Stimulated activated CD4-positive, alpha-beta T cell treated with anti-CD3 and anti-CD28 coated beads, Interleukin-12 subunit alpha, Interleukin-12 subunit beta, amount 100 ng/mL, for 4 hours (primary cell): ENCODE measurements at places on chromosomes 6 and 20.
A peak's percentile ranks its signal among the peaks of the same experiment; 100 is the strongest.

- no peak for DNase-seq
Measured at GRCh38 chr20:15599961-15600360, 973.3 kb downstream of the KIF16B start.

GRCh38 chr20:22711971-22712755 lies 127.8 kb upstream of the FOXA2 start:
- DNase-seq, result no peak

GRCh38 chr6:166861961-166862286 lies 94.4 kb downstream of the RNASET2 start:
- no peak for DNase-seq

DNA sequence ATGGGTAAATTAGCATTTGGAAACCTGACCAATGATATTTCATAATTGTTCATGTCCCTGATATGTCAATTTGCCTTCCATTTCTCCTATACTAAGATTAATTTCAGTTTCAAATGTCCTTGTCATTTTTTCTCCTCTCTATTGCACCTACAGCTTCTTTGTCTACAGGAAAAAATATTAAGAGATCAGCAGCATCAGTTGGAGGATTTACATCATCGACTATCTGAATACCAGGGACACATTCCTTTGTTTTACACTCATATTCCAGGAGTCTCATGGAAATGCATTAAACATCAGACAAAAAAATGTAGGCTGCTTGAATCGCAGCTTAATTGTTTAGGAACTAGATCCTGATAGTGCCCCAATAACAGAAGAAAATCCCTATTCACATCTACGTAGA lies 188.2 kb downstream of the PRKN start:
- no peak for DNase-seq

DNA sequence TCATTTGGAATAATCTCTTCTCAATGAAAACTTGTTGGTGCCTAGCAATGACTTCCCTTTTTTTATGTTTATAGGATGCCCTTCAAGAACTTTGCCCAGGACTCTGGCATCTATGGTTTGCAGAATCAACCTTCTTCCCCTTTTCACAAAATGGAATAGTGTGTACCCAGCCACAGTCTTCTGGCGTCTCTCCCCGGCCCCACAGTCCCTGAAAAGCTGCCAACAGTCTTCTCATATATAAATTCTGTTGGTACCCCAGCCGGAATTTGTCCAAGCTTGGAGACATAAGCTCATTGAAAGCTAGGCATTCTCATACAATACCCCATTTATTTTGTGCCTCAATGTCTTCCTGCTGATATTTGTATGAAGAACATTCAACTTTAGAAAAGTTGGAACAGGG lies 26.4 kb upstream of the MCM3 start:
- no peak for DNase-seq

DNA sequence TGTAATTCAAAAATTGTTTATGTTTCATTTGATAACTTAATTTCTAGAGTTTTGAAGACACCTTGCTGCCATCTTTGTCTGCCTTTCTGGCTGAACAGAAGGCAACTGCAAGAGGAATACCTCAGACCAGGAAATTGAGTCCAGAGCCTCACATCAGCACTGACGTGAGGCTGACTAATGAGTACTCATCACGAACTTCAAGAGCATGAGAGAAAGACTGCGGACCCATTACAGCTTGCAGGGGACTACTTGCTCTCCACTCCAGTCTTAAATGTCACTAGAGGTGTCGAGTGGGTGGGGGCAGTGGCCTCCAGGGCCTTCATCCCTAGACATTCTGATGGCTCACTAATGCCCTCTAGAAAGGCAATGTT lies 109.5 kb upstream of the SSTR4 start:
- no peak for DNase-seq

- no peak for DNase-seq
Measured at GRCh38 chr20:44126445-44126844, 60.5 kb downstream of the JPH2 start.

- DNase-seq, result no peak
Measured at GRCh38 chr20:45156713-45157112, 18.0 kb upstream of the PI3 start.

DNA sequence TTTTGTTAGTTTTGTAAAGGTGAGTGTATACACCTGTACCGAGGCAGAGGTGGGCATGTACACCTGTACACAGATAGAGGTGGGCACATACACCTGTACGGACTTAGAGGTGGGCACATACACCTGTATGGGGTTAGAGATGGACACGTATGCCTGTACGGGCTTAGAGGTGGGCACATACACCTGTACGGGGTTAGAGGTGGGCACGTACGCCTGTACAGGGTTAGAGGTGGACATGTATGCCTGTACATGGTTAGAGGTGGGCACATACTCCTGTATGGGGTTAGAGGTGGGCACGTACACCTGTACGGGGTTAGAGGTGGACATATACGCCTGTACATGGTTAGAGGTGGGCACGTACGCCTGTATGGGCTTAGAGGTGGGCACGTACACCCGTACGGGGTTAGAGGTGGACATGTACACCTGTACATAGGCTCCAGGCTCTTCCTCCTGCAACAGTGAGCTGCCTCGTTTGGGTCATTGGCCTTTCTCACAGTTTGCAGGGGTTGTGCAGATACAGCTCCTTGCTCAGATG lies 63.7 kb downstream of the PHACTR3 start:
- no peak for DNase-seq

DNA sequence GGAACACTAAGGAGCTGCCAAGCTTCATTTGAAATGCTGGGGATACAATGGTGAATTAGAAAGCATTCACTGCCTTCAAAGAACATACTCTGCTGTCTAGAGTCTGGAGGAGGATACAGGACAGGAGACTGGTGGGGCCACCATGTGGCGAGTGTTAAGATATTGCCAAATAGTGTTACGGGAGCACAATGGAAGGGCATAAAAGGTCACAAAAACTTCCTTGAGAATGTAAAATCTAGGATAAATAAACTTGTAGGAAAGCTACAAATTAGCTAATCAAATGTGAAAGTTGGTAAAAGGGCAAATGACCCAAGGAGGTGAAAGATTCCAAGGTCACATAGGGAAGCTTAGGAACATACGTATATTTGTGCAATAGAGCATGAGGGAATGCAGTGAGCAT lies 271.7 kb downstream of the RFPL4B start:
- DNase-seq, result no peak

DNA sequence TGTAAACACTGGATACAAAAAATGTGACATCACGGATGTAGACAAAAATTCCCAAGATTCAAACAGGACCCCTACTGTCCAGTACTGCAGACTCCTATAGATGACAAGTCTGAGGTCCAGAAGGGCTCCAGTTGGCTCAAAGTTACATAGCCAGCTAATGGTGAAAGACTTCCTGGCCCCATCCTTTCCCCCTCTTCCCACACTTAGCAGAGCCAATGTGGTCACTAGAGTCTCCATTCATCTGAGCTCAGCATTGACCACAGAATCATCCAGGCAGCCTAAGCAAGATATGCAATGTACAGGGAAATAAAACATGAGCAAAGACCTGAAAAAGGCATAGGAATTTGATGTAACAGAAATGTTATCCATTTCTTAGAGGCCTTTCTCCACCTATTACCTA lies 180.5 kb downstream of the ADAT2 start:
- DNase-seq, result no peak

DNA sequence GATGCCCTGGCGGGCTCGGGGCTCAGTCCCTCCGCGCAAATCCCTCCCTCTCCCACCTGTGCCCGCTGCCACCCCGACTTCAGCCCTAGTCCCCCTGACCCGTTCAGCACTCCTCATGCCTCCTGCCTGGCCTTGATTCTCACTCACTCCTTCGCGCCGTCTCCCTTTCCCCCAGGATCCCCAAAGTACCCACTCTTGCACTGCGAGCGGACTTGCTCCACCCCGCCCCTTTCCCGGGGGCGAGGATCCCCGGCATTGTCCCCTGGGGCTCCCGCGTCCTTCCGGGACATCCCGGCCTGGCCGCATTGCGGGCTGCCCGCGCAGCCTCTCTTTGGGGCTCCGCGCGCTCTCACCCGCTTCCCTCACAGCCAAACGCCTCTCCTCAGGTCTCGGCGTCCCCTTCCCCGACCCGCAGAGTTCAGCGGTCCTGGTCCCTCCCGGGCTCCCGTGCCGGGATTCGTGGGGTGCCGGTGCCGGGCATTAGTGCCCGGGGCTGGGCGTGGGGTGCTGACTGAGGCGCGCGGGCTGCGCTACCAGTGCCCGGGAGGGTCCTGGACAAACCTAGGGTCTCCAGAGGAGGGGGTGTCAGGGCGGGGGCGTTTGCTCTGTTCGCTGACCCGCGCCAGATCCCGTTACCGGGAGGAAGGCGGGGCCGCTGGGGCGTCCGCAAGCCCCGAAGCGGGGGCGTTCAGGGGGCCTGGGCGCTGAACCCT lies 45.5 kb upstream of the SUPT3H start:
- peak; percentile 27 for DNase-seq

GRCh38 chr20:7980332-7981046 lies 39.1 kb downstream of the TMX4 start:
- no peak for DNase-seq

DNA sequence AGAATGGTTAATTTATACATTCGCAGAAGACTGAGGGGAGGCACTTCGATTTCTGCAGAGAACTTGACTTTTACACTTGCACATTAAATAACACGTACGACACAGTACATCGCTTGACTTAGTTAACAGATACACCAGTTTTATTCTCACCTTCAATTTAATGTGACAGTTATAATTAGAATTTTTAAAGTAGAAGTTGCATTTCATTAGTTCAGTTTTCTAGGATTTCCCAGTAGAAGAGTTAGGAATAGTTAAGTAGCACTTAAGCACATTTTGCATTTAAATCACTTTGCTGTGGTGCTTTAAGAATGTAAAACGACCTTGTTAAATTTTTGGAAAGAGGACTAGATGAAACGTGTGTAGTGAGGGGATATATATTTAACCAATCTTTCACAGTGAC lies 1.6 kb upstream of the BEND3 start:
- DNase-seq, result no peak

DNA sequence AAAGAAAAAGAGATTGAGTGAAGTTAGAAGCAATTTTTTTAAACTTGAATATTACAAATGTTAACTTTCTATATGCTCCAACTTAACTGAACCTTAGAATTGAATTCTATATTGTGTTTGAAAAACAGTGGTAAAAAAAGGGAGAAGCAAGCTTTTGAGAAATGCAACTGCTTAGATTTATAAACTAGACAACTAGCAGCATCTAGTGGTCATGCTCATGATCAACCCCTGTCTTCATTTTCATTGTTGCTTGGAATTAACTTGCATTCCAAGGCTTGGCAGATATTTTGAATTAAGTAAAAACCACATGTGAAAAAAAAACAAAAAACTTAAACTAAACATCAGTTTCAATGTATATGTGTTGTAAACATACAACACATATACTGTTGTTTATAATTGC lies 113.1 kb downstream of the C6orf58 start:
- DNase-seq, result no peak

- no peak for DNase-seq
Measured at GRCh38 chr6:157162766-157163433, 160.4 kb downstream of the TMEM242 start.

- DNase-seq, result no peak
Measured at GRCh38 chr6:36110863-36111262, 19.4 kb upstream of the MAPK13 start.

- DNase-seq, result no peak
Measured at GRCh38 chr6:71139249-71139648, 149.4 kb upstream of the OGFRL1 start.

DNA sequence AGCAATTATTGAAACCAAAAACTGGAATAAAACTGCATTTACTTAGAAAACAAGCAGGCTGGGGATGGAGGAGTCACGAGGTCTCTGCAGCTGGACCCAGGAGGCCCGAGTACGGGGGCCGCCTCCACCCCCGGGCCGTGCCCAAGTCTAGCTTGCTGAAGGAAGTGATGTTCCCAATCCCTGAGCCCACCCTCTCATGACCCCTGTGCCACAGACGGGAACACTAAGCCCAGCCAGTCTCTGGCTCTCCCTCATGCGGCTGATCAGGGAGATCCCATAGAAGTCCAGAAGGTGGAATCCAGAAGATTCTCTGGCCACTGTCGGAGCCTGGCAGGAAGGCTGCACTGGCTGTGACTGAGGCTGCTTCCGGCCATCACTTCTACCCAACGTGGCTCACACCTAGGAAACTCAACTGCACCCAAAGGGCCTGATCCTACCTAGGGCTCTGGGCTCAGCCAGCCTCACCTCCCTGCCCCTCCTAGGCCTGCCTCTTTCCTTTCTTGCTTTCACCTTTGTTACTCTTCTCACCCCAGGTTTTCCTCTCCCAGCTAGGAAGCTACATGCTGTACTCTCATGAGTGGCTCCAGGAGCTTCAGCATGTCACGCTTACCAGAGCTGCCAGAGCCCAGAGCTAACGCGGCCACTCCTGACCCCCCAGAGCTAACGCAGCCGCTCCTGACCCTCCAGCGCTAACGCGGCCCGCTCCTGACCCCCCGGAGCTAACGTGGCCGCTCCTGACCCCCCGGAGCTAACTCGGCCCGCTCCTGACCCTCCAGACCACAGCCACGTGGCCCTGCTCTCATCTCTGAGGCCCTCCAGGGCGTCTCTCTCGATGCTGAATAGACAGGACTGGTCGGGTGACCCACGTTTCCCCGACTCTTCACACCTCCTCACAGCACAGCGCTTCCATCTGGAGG lies 24.7 kb upstream of the HELZ2 start:
- no peak for DNase-seq

DNA sequence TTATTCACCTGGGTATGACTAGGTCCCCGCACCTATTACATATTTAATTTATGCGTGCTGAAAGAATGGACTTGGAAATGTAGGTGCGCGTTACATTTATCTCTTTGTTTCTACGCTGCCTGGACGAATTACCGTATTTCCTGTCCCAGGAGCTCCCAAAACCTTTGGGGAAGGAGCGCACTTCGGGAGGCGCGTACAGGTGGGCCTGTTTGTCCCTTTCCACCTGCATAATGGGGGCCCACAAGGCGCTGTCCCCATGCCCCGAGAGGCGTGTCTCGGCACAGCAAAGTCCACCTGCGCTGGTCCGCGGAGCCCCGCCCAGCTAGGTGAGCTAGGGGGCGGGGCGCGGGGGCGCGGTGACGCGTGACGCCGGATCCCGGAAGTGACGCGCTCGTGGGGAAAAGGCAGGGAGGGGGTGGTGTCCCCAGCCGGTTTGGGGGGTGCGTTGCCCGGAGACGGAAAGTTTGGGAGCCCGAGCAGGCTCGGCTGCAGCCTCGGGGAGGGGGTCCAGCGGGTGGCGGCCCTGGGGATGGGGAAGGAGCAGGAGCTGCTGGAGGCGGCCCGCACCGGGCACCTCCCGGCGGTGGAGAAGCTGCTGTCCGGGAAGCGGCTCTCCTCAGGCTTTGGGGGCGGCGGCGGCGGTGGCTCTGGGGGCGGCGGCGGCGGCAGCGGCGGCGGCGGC lies at the start of gene ANKS1A:
Gene ANKS1A, plus strand, starts transcription at position 382 of the 682 bp plus-strand sequence. Its CDS starts 148 bp downstream, at position 530.
- DNase-seq, result peak; percentile 91

GRCh38 chr6:6722195-6722594 lies 133.7 kb downstream of the LY86 start:
- DNase-seq, result no peak
